ENCODE measurements at places on chromosomes 5 and 9. TPM values are rescaled to one million over a fixed set of nuclear protein-coding genes. Genes with fewer than 3 reads are reported as not detected.

DNA sequence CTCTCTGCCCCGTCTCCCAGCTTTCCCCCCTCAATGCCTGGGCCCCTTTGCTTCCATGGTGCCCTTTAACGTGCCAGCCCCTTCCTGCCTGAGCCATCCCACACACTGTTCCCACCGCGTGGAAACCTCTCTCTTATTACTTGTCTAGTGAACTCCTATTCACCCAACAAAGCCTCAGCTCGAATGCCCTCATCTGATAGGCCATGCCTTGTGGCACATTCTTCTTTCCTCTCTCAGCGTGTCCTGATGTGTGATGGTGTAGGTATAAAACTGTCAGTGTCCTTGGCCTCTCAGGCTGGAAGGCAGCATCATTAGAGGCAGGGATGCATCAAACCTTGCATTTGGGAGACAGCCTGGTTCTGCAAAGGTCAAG, 152.3 kb downstream of the OLFM1 start:
- H3K4me3 ChIP-seq, result no peak overlapping the region
- H3K4me1 ChIP-seq, result no peaks in the 10 kb centered on the region
- no peak overlapping the region for H3K27ac ChIP-seq
- DNase-seq, result no peak

GRCh38 chr9:131323629-131324028, 34.1 kb downstream of the PLPP7 start:
- no peaks in the 10 kb centered on the region for H3K27me3 ChIP-seq
- H3K4me1 ChIP-seq, result no peaks in the 10 kb centered on the region
- no peak overlapping the region for H3K4me3 ChIP-seq
- H3K36me3 ChIP-seq, result no peaks in the 10 kb centered on the region
- no peak for DNase-seq

GRCh38 chr9:105132606-105133005, 111.8 kb upstream of the SLC44A1 start:
- no peaks in the 10 kb centered on the region for H3K27me3 ChIP-seq
- no peak for DNase-seq
- no peaks in the 10 kb centered on the region for H3K36me3 ChIP-seq
- peaks cover 15% of the 10 kb centered on the region for H3K4me1 ChIP-seq
- H3K4me3 ChIP-seq, result no peak overlapping the region
- no peak overlapping the region for H3K27ac ChIP-seq

DNA sequence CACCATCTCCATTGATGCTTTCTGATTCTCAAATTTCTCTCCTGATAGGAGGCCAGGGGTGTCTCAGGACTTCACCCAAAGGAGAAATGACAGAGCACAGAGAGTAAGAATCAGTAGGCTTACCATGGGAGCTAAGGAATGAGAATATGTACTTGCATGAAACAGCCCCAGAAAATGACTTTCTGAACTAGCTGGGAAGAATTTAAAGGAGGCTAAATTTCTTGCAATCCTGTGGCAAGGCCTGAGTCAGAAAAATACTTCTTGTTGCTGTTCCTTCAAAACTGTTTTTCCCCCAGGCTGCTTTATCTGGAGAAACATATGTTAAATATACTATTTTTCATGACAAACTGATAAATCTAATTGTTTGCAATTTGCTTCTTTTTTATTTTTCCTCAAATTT, 53.4 kb upstream of the FBXL7 start:
- no peak for DNase-seq
- no peak overlapping the region for H3K27ac ChIP-seq
- H3K36me3 ChIP-seq, result no peaks in the 10 kb centered on the region
- no peaks in the 10 kb centered on the region for H3K27me3 ChIP-seq
- H3K4me3 ChIP-seq, result no peak overlapping the region

DNA sequence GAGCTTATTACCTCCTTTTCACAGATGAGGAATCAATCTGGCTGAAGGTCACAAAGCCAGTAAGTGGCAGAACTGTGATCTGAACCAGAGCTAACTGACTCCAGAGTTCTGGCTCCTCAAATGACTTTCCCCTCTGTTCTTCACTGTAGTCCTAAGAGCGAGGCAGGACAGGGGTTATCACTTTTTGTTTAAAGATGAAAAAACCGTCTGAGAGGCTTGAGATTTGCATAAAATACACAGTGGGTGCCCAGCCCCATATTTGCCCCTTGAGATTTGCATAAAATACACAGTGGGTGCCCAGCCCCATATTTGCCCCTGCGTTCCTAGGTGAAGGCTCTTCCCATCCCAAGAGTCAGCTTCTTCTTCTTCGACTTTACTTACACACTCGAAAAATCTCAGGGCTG, 667 bp downstream of the FBXO10 start:
- DNase-seq, result no peak

DNA sequence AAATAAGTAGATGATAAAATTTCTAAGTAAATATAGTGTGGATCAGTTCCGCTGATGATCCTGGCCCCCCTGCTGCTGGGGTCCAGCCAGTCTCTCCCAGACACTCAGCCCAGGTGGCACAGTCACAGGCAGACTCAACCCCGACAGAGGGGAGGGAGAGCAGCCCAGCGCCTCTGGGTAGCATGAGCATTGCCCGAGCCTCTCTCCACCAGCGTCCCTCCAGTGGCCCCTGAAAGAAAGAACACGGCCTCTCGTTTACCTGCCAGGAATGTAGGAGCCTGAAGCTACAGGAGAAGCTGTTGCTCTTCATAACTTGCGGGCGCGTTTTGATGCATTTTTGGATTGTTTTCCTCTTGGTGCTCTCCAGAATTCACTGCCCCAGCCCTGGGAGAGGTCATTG, 68.8 kb upstream of the ICE1 start:
- no peaks in the 10 kb centered on the region for H3K4me1 ChIP-seq
- H3K27ac ChIP-seq, result no peak overlapping the region
- no peaks in the 10 kb centered on the region for H3K36me3 ChIP-seq
- no peak overlapping the region for H3K4me3 ChIP-seq
- DNase-seq, result no peak
- no peaks in the 10 kb centered on the region for H3K27me3 ChIP-seq

DNA sequence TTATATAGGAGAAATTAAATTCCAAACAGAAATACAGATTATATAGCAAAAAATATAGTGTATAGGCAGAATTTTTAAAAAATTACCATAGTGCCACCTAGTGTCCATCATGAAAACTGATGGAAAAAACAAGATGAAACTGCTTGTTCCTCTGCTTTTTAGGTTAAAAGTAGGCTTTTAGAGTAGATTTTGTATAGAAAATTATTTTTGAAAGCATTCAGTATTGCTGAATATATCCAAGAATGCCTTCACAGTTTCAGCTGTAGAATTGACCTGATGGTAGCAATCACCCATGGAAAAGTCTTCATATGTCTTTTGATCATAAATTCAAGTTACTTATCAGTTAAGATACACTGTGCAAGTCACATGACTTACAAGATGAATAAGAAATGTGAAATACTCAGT, 19.7 kb downstream of the RIOK2 start:
- H3K27ac ChIP-seq, result no peak overlapping the region
- peaks cover 11% of the 10 kb centered on the region for H3K4me1 ChIP-seq
- no peaks in the 10 kb centered on the region for H3K27me3 ChIP-seq
- H3K36me3 ChIP-seq, result peaks cover 59% of the 10 kb centered on the region
- no peak for DNase-seq

GRCh38 chr5:164747371-164747770, 1242.0 kb downstream of the MAT2B start:
- H3K27me3 ChIP-seq, result no peaks in the 10 kb centered on the region
- no peak overlapping the region for H3K4me3 ChIP-seq

DNA sequence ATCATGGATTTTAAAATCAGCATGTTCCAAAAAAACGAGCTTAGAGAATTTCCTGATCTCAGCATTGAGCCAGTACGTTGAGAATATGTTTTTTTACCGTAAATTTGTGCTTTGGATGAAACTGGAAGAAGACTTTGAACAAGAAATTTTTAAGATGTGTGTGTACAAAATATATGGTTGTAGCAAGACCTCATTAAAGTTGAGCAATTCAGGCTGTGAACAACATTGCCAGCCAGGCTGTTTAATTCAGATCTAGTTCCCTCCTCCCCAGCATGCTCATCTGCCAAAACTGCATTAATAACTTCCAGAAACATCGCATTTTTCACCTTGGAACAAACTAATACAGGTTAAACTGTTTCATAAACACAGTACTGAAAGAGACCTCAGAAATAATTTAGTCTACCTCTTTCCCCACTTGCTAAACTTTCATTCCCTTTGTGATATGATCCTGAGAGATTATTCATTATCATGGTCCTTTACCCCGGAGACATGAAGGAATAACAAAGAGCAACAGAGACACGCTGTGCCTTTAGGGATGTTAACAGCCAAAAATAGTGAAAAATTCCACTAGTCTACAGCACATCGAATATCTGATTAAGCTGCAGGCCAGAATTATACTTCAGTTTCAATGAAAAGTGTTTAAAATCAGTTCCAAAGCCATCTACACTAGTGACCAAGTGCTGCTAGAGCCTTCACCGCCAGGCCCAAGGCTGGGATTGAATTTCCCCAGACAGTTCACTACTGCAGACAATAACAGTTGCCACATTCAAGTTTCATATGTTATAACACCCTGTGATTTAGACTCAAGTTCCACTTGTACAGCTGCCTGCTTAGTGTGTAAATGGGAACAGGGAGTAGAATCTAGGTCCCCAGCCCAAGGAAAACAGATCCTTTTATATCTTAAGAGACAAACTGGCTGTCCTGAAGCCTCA, 89.6 kb downstream of the EFNA5 start:
- H3K4me3 ChIP-seq, result no peak overlapping the region
- DNase-seq, result no peak
- H3K27ac ChIP-seq, result no peak overlapping the region
- no peaks in the 10 kb centered on the region for H3K4me1 ChIP-seq

DNA sequence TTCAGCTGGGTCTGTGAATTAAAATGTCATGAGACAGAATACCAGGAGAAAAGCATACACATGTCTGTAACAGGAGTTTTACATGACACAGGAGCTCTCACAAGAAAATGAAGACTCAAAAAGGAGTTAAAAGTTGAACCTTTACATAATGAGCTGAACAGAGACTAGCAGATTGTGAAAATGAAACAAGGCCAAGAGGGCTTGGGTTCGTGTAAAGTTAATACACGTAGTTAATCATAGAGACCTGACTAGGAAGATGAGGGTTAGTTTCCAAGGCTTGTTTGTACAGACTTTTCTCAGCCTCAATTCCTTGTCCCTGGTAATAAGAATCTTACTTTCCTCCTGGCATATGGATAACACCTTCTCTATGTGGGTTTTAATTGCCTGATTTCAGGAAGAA, 1294.0 kb downstream of the MAT2B start:
- no peak overlapping the region for H3K27ac ChIP-seq
- no peak overlapping the region for H3K4me3 ChIP-seq
- H3K4me1 ChIP-seq, result no peaks in the 10 kb centered on the region
- no peaks in the 10 kb centered on the region for H3K27me3 ChIP-seq
- DNase-seq, result no peak

GRCh38 chr9:98234245-98234825, 21.1 kb downstream of the TBC1D2 start:
- no peaks in the 10 kb centered on the region for H3K27me3 ChIP-seq
- no peak for DNase-seq
- H3K4me3 ChIP-seq, result no peak overlapping the region
- H3K27ac ChIP-seq, result no peak overlapping the region
- peaks cover 15% of the 10 kb centered on the region for H3K36me3 ChIP-seq

DNA sequence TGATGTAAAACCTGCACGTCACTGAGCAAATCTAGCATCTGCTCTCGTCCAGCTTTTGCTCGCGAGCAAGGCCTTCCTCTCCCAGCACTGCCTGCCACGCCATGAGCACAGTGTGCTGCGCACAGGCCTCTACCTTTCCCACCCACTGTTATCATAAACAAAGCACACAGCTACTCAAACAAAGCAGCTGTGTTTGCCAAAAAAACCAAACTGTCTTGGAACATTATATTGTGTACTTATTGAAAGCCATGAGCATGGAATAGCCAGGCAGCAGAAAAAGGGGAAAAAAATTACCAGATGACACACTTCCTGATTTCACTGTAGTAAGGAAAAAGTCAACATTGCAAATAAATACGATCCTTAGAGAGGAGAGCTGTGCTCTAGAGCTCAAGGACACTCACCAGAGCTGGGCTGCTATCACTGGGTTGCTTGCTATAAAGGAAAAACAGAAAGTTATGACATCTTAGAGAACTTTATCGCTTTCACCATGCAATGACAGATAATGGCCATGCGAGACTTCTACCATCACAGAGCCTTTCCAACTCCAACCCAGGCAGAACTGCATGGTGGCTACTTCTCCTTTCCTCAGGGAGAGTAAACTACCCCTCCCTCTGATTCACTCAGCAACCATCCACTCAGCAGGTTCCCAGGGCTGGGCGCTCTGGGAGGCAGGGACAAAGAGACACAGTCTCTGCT, 69.6 kb downstream of the EPB41L4B start:
- peaks cover 3% of the 10 kb centered on the region for H3K27me3 ChIP-seq
- no peak overlapping the region for H3K27ac ChIP-seq
- H3K4me3 ChIP-seq, result no peak overlapping the region
- no peak for DNase-seq

- peak overlapping the region; percentile 33 for H3K27ac ChIP-seq
- H3K4me3 ChIP-seq, result no peak overlapping the region
Measured at GRCh38 chr5:78763659-78764189, 115.2 kb upstream of the LHFPL2 start.

GRCh38 chr5:107969847-107970246, 299.1 kb upstream of the EFNA5 start:
- no peak for DNase-seq
- no peaks in the 10 kb centered on the region for H3K36me3 ChIP-seq
- no peaks in the 10 kb centered on the region for H3K27me3 ChIP-seq
- no peak overlapping the region for H3K4me3 ChIP-seq
- H3K27ac ChIP-seq, result no peak overlapping the region
- H3K4me1 ChIP-seq, result no peaks in the 10 kb centered on the region

- no peak overlapping the region for H3K27ac ChIP-seq
- no peaks in the 10 kb centered on the region for H3K4me1 ChIP-seq
- no peak overlapping the region for H3K4me3 ChIP-seq
- H3K36me3 ChIP-seq, result no peaks in the 10 kb centered on the region
Measured at GRCh38 chr5:115471345-115472063, 73.1 kb downstream of the FEM1C start.

- H3K4me1 ChIP-seq, result no peaks in the 10 kb centered on the region
- H3K4me3 ChIP-seq, result no peak overlapping the region
- no peak overlapping the region for H3K27ac ChIP-seq
- H3K36me3 ChIP-seq, result no peaks in the 10 kb centered on the region
- DNase-seq, result no peak
Measured at GRCh38 chr5:62184444-62184843, 121.6 kb upstream of the KIF2A start.

DNA sequence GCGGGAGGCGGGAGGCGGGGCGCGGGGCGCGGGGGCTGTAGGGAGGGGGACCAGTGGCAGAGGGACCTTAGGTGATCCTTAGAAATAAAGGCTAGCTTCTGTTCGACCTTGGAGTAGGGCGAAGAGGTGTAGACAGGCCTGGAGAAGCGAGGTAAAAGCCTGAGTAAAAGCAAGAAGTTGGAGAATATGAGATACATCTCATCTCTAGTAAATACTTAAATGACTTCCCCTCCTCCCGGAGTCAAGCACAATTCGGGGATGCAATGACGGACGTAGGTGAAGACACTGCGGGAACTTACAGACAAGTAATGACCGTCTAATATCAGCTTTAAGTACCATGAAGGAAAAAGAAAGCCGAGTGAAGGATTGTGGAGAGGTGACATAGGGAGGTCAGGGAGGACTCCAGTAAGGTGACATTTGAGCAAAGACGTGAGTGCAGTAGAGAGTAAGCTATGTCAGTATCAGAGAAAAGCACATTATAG, 466 bp downstream of the SMC2 start:
- peaks cover 31% of the 10 kb centered on the region for H3K4me1 ChIP-seq
- H3K36me3 ChIP-seq, result peaks cover 9% of the 10 kb centered on the region
- no peak for DNase-seq
- peak overlapping the region; percentile 99 for H3K27ac ChIP-seq
- no peaks in the 10 kb centered on the region for H3K27me3 ChIP-seq
- peak overlapping the region; percentile 99 for H3K4me3 ChIP-seq

The MELK gene
- 0.76 TPM for total RNA-seq

The BNC2 gene
- total RNA-seq, result not detected

The PCDHB12 gene
- total RNA-seq, result not detected

The AFAP1L1 gene
- 0.44 TPM for total RNA-seq

The DOLK gene
- total RNA-seq, result 10.3 TPM

The SHC3 gene
- not detected for total RNA-seq

The SCGB3A2 gene
- total RNA-seq, result not detected

The TRMT10B gene
- total RNA-seq, result 11.7 TPM

Data from activated B cell treated with CpG ODN at 0.5 μM for 24 hours (primary cell).